ENCODE measurements at places on chromosomes 4 and X.

DNA sequence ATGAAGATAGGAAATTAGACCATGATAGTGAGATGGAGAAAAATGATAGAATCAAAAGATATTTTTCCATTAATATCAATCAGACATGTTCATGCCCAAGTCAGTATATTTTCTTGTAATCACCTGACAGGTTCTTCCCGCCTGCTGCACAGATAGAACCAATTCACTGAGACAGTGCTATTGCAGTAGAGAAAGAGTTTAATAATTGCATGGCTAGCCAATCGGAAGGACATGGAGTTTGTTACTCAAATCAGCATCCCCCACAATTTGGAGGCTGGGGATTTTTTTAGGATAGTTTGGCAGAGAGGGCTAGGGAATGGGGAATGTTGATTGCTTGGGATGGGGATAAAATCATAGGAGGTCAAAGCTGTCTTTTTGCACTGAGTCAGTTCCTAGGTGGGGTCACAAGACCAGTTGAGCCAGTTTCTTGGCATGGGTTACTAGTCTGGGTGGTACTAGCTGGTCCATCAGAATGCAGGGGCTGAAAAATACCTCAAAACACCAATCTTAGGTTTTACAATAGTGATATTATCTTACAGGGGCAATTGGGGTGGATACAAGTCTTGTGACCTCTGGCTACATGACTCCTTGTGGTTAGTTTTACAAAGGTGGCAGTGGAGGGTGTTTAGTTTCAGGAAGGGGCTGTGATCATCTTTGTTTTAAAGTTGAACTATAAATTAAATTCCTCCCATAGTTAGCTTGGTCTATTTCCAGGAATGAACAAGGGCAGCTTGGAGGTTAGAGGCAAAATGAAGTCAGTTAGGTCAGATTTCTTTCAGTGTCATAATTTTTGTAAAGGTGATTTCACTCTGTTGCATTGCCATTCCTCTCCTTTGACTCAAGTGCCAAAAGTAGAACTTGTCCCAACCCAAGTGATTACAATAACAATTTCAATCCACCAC lies 100.3 kb upstream of the PDE5A start:
- peak; percentile 81 for DNase-seq

DNA sequence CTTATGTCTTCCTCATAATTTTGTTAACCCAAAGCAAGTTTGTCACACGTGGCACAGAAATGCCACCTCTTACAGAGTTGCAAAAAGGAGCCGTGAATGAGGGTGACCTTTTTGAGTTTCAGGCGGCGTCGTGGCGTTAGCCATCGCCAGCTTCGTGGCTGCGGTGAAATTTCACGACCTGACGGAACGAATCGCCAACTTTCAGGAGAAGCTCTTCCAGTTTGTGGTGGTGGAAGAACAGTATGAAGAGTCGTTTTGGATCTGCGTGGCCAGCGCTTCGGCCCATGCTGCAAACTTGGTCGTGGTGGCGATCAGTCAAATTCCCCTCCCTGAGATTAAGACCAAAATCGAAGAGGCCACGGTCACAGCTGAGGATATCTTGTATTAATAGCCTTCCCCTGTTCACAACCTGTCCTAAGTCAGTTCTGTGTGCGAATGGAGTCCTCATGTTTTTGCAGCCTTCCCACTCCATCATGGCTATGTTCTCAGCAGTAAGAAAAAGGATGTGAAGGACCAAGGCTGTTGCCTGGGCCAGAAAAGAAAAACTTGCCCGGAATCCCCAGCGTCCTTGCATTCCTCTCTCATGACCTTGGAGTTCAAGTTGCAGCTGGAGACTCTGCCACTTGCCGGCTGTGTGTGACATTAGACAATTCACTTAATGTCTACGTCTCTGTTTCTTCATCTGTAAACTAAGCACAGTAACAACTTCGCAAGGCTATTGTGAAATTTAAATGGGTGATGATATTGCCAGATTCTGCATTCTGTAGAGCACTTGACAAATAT lies 11.9 kb downstream of the CLRN2 start:
- no peak for DNase-seq

GRCh38 chr4:3470244-3471097 lies 7.4 kb downstream of the DOK7 start:
- no peak for DNase-seq

DNA sequence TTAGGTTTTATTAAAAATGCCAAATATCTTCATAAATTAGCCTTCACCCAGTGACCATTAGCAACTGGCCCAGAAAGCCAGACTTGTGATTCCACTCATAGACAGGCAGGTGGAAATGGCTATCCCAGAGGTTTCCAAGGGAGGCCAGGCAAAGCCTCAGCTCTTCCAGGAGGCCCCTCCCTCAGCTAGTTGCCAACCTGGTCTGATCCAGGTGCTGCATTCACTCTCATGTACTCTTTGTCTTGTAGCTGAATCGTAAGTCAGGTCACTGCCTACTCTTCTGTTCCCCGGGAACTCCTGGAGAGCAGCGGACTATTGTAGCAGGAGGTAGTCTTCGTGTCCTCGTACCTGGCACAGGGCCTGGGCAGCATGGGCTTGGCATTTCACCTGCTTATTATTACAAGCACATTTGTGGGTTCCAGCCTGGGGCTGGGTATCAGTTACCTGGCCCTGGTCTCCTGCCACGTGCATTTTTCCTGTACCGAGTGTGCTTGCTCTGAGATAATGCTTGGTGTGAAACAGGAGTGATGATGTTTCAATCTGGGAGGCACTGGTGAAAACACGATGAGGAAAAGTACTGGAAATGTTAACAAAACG lies 101.6 kb downstream of the FAM193A start:
- DNase-seq, result no peak

DNA sequence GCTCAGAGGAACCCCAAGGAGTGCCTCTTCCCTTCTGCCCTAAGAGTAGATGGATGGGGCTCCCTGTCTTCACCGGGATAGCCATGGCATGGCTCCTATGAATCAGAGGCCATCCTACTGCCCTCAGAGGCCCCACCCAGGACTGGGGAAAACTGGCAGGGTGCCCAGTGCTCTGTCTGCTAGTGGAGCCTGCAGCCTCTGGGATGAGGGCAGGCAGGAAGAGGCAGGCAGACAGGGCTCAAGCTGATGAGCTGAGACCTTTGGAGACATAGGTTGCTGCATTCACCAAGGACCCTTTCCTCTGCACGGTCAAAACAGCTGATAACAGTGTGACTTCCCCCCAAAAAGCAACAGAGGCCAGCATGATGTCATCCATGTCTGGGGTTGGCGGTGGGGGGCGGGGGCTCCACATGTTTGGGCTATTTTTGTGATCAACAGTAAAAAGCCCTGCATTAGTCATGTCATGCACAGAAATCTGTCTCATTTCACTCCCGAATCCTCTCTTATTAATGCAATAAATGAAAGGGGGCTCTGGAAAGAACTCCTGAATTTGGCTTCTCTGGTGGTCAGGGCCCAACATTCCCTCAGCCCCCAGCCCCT lies 207.6 kb upstream of the MAMLD1 start:
- peak; percentile 71 for DNase-seq

GRCh38 chrX:153441981-153442380 lies 3.9 kb downstream of the TREX2 start:
- DNase-seq, result no peak

DNA sequence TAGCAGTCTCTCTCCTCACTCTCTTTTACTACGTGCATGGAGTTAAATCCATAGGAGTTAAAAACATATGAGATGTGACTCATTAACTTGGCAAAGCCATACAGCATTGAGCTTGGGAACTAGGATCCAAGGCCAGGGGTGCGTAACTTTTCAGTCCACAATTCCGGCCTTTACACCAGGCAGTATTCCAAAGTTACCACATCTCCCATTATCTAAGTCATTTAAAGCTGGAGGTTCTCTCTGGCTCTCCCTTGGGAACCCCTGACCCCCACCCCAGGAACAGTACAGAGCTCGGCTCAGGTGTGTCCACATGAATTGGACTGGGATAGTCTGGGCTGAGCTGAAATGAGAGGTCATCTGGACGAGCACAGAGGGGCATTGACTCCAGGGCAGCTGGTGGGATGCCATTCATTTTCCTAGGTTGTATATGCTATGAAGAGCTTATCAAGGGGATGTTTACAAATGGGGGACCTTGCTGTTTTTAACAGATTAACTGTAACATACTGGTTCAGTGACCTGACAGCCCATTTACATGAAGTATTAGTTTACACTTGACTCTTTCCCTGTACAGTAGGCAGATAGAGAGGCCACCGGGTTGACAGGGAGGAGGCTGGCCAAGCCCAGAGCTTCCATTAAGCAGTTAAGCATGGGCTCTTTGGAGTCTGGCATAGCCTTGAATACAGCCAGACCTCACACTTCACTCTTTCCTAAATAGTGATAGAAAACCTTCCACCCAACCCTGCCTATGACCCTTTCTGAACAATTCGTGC lies 128.8 kb downstream of the RAB28 start:
- DNase-seq, result peak; percentile 53

GRCh38 chr4:139584784-139585183 lies 28.8 kb upstream of the SETD7 start:
- DNase-seq, result no peak

- DNase-seq, result no peak
Observed at GRCh38 chr4:661231-661630, 12.8 kb downstream of the ATP5ME start.

GRCh38 chrX:110851780-110852179 lies 56.2 kb upstream of the CHRDL1 start:
- peak; percentile 24 for DNase-seq
